ENCODE measurements at places on chromosomes 6 and 20.
A peak's percentile ranks its signal among the peaks of the same experiment; 100 is the strongest.

GRCh38 chr20:20207872-20208271 lies 155.5 kb downstream of the CFAP61 start:
- DNase-seq = no peak

GRCh38 chr6:118890997-118891790 lies 2.8 kb upstream of the ASF1A start:
- DNase-seq = no peak

DNA sequence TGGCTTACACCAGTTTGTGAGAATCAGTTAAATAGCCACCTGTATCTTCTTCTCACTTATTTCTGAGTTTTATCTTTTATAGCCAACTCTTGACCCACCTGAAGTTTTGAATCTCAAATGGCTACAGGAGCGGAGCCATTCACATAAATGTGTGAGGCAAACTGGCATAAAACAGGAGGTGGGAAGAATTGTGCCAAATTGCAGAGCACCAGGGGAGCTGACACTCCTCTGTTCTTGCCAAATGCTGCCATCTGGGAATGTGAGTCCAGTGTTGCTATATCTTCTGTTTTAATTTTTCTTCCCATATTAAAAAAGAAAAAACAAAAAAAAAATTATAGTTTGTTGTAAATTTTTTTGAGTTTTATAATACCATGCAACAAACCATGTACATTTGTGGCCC lies 17.0 kb upstream of the RNF146 start:
- no peak for DNase-seq

GRCh38 chr20:61185841-61186601 lies 66.0 kb upstream of the CDH4 start:
- no peak for DNase-seq

DNA sequence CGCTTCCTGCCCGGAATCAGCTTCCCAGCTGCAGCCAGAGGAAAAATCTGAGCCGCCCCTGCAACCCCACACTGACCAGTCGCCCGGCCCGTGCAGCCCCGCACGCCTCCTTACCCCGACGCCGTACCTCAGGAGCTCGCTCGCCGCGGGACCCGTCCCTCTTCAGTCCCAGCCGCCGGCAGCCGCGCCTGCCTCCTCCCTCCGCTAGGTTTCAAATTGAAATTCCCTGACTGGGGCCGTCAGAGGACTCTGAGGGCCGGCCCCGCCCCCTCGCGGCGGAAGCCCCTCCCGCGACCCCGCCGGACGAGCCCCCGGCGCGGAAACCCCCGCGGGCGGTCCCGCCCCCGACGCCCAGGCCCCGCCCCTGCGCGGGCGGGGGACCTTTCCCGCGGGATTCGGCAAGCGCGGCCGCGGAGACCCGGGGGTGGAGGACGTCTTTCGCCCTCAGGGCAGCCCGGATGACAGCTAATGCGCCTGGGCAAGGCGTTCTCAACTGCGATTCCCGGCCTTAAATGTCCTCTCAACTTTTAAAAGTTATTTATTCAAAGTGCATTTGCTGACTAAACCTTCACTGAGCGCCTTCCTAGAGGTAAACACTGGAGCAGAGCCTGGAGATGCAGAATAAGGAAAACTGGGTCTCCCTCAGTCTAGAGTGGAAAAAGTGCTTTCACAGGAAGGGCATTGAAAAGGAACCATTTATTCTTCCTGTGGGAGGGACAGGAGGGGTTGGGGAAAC lies at the start of gene EPB41L2:
Gene EPB41L2 (minus strand): TSS at position 218 of the 736 bp plus-strand sequence. CDS start 106,760 bp downstream, outside the sequence.
- DNase-seq = peak; percentile 68

- no peak for DNase-seq
Observed at GRCh38 chr20:9838378-9839295, at the start of gene PAK5. TSS of gene PAK5 (minus strand) at chr20:9839076. CDS start at chr20:9644328, 194,748 bp downstream.

DNA sequence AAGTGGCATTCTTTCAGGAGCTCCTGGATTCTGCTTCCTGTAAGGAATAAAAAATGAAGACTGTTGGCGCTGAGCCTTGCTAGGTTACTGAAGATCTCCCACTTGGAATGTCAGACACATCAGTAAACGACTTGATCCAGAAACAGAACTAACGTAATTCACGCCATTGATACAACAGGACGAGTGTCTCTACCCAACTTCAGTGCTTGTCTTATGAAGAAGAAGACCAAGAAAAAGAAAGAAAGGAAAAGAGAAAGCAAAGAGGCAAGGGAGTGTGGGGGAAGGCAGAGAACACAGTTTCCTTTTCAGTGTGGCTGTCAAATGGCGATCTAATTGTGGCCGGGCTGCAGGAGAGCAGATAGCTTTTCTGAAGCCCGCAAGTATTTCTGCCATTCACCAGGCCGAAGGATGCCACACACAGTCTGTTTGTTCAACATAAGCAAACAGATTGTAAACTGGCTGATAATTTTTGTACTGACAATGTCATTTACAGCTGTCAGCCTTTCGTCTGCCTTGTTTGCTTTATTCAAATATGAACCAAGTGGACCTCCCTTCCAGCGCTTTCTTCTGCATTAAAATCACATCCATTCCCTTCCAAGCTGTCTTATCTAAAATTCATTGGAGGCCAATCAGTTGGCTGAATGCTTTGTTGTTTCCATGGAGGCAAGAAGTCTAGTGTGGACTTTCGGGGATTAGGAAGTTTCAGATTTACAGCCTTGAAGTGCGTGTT lies 180.6 kb downstream of the FOXA2 start:
- DNase-seq = no peak

GRCh38 chr6:99711925-99712324 lies 105.3 kb downstream of the PRDM13 start:
- no peak for DNase-seq

GRCh38 chr6:134510920-134511319 lies 193.0 kb upstream of the SGK1 start:
- DNase-seq = no peak

DNA sequence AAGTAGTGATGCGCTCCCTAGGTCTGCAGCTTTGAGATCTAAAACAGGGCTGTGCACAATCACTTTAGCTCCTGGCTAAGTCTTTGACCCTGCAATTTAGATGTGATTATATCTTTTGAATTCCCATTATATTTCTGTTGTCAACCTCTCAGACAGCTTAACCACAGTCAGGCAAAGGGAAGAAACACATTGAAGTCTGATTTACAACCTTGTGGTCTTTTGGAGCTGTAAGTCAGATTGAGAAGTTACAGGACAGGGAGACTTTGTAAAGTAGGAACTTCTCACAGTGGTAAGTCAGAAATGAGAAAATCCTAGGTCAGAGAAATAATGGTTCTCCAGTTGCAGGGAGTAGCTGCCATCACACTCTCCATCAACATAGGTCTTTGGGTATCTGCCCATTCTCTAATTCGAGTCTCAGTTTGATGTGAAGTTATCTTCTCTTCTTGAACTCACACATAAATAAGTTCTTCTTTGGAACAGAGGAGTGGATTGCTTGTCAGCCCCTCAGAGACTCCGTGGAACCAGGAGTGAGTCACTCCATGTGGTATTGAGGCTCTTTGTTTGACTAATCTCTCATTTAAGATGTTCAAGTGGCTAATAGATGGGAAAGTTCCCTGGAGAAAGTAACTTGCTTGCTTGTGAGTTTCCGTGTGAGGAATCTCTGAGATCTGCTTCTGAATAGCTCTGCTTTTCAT lies 35.0 kb upstream of the SGK1 start:
- no peak for DNase-seq

DNA sequence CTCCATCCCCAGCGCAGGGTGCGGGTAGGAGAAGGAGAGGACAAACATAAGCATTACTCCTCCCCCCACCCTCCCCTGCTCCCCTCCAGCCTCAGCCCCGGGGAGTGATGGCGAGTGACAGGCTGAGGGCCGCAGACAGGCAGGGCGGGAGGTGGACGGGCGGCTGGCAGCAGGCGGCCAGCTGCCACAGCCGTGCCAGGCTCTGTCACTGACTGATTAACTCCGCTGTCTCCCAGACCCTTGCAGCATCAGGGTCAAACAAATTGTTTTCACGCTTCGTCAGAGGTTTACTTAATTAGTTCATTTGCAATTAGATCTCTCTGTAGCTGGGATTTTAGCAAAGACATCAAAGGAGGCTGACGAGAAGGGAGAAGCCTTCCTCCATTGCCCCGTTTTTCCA lies 41.9 kb downstream of the FOXP4 start:
- DNase-seq = no peak

DNA sequence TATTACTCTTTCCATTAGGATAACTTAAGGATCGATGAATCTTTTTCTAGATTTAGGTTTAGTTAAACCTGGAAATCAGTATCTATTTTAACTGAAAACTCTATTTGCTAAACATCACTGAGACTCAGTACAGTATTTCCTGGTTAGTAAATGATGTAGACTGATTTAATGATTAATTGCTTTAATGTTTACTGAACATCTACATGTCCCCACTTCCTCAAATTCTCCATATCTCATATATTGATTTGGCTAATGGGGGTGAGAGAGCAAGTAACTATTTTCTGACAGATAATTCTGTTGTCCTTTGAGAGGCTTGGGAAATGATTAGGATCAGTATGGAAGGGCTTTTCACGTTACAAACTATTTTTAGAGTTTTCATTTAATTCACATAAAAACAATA lies 10.3 kb downstream of the MKKS start:
- DNase-seq = no peak

- peak; percentile 82 for DNase-seq
Observed at GRCh38 chr6:37051138-37052026, 45.9 kb downstream of the FGD2 start.

- DNase-seq = no peak
Observed at GRCh38 chr20:62123450-62124118, 1.3 kb downstream of the LSM14B start.

GRCh38 chr20:63021356-63022321 lies 14.9 kb upstream of the BHLHE23 start:
- DNase-seq = no peak

Data from stimulated activated CD4-positive, alpha-beta T cell treated with anti-CD3 and anti-CD28 coated beads, TNF-alpha, amount 100 ng/mL, for 1 hour (primary cell).